ENCODE measurements at places on chromosomes 2 and 18. TPM values are rescaled to one million over a fixed set of nuclear protein-coding genes. Genes with fewer than 3 reads are reported as not detected.

PTCD3 gene
- 200 TPM for total RNA-seq

PNO1 gene
- total RNA-seq, result 20.5 TPM

WDR35 gene
- 7.4 TPM for total RNA-seq

ANKRD30B gene
- total RNA-seq, result not detected

RND3 gene
- not detected for total RNA-seq

PLEK gene
- total RNA-seq, result 0.60 TPM

NPAS2 gene
- total RNA-seq, result 12.0 TPM

DYNAP gene
- not detected for total RNA-seq

ANO7 gene
- 2.1 TPM for total RNA-seq

HOXD13 gene
- not detected for total RNA-seq

IL37 gene
- not detected for total RNA-seq

UGT1A5 gene
- total RNA-seq, result not detected

FBXO41 gene
- 27.7 TPM for total RNA-seq

ARHGAP15 gene
- 62.6 TPM for total RNA-seq

SLC9A4 gene
- 0.11 TPM for total RNA-seq

VWC2L gene
- total RNA-seq, result not detected

IL1RL2 gene
- total RNA-seq, result 1.5 TPM

KANSL1L gene
- 6.0 TPM for total RNA-seq

NEMP2 gene
- 25.1 TPM for total RNA-seq

LINC00305 gene
- total RNA-seq, result not detected

LRATD1 gene
- total RNA-seq, result not detected

MRPL44 gene
- total RNA-seq, result 37.5 TPM

All from activated CD4-positive, alpha-beta T cell treated with anti-CD3 and anti-CD28 coated beads for 36 hours (primary cell).